EL (cell line): ENCODE measurements at places on chromosomes 16 and 17.

DNA sequence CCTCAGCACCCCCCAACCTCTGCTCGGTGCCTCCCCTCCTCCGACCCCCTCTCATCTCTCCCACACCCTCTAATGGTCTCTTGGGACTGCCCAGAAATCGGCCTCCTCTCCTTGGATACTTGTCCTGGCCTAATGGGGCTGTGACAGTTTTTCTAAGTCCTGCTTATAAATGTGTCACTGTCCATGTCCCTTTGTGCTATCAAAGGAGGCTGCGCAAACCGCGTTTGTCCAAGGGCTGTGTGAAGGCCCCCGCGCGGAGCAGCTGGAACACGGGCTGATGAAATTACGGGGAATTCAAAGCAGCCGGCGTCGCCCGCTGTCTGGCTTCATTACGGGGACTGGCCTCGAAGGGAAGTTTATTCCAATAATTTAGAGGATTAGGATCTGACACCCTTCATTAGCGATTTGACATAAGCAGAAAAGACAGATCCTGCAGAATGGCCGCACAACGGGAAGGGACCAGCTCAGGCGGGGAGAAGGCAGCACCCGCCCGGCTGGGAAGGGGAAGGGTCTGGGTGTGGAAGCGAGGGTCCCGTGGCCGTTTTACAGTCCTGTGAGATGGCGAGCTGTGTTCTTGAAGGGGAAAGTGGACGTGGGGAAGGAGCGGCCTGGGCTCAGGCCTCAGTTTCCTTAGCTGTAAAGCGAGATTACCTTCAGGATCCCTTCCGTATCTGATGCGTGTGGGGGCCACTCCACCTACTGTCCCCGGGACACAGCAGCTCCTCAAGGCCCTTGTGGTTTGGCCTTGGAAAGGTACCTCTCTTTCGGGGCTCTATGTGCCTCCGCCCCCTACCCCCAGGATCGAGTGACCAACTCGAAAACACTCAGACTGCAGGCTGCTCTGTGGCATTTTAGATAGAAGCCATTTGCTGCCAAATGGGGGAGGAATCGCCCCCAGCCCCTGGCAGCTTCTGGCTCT is 1.6 kb upstream of the WFIKKN2 start:
- DNase-seq: no peak

DNA sequence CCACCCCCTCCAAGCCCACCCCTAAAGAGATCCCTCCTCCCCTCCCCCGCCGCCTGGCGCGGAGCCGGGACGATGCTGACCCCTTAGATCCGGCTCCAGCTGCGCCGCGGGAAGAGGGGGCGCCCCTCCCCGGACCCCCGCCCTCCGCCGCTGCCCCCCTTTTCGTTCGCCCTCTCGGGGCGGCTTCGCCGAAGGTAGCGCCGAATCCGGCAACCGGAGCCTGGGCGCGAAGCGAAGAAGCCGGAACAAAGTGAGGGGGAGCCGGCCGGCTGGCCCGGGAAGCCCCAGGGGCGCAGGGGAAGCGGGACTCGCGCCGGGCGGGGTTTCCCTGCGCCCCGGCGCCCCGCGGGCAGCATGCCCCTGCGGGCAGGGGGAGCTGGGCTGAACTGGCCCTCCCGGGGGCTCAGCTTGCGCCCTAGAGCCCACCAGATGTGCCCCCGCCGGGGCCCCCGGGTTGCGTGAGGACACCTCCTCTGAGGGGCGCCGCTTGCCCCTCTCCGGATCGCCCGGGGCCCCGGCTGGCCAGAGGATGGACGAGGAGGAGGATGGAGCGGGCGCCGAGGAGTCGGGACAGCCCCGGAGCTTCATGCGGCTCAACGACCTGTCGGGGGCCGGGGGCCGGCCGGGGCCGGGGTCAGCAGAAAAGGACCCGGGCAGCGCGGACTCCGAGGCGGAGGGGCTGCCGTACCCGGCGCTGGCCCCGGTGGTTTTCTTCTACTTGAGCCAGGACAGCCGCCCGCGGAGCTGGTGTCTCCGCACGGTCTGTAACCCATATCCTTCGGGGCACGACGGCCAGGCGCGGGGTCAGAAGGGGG is 623 bp downstream of the CACNA1G start:
- DNase-seq: no peak

DNA sequence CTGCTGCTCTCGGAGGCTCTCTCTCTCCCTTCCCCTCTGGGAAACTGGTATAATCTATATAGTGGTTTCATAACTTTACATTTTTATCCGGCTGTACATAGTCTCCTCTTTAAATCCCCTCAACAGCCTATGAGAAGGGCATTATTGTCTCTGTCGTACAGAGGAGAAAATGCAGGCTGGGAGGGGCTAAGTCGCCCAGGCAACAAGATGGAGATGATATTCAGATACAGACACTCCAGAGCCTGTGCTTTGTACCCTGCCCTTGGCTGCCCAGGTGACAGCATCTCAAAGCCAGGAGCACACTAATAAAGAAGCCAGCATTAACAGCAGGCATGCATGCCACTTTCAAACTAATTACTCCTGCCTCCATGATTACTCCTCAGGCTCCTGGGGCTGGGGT is 4.7 kb upstream of the EIF1 start:
- no peak for DNase-seq

DNA sequence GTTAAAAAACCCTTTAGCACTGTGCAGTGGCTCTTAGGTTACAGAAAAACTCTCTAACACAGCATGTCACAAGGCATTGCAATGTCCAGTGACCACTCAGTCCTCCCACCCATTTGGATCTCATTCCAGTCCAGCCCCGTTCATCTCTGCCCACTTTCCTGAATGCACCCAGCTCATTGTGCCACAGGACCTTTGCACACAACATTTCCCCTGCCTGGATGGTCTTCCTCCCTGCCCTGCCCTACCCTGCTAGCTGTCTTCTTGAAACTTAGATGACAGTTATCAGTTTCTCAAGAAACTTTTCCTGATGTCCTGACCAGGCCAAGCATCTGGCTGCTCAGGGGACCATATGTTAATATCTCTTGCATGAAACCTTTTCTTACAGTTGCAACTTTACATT is 67.2 kb downstream of the WWP2 start:
- DNase-seq: no peak
